ENCODE measurements at places on chromosomes 7 and 10. TPM values are rescaled to one million over a fixed set of nuclear protein-coding genes. Genes with fewer than 3 reads are reported as not detected.

DNA sequence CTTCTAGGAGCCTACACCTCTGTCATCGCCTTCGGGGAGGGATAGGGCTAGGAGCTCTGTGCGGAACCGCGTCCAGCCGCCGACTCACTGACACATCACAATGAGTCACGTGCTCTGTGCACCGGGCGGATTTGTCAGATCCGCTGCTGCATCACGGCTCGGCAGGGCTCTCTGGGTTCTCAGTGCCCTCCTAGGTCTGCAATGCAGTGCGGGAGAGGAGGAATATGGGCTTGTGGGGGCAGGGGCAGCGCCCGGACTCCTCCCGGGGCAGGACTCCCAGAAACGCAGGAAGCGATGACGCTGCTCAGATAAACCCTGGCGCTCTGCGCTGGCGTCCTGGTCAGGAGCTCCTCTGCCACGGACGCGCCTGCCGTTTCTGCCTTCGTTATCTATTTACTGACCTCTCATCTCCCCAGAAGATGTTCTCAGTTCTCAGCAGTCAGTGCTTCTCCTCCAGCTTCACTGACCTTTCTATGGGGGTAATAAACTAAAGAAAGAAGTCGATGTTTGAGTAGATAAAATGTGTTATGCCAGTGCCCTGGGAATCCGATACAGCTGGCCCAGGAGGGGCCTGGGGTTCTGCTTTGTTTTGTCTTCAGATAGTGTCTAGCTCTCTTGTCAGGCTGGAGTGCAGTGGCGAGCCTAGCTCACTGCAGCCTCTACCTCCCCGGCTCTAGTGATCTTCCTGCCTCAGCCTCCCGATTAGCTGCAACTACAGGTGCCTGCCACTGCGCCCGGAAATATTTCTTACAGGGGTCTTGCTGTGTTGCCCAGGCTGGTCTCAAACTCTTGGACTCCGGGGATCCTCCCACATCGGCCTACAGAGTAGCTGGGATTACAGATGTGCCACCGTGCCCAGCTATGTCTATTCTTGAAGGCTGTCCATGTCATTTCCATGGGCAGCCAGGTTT is 22.8 kb upstream of the ITGB1 start:
- peak; percentile 93 for DNase-seq

- DNase-seq: no peak
These were observed 76.4 kb upstream of the UCN3 start for GRCh38 chr10:5288359-5288758.

Gene WIPF3
- 4.9 TPM for total RNA-seq

DNA sequence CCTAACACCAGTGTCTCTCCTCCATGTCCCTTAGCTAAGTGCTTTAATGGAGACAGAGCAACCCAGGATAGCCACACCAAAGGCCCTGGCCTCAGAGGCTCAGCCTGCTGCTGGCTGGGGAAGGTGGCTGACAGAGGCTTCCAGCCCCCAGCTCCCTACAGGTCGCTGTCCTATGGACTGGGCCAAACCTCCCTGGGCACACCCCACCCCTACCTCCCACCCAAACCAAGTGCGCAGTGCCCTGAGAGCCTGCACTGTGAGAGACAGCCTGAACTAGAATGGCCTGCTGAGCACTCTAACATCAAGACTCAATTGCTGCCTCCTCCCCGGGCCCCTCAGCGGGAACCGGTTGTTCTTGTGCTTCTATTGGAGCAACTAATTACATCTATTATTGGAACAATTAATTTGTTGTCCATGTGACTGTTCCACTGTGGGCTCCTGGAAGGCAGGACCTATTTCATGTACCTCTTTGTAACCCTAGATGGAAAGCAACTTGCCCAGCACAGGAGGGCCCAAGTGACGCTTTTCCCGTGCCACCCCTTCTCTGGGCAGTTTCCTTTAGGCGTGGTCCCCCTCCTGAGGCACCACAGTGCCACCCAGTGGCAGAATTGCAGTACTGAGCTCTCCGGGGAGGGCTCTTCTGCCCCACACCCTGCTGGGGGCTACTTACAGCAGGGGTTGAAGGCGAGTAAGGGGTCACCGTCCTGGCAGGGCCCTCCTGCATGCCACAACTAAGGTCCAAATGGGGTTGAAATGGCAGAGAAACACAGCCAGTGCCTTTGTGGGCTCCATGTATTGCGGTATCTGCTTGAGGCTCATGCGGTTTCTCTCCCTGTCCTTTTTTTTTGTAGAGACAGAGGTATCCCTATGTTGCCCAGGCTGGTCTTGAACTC is 63.7 kb upstream of the WAPL start:
- DNase-seq: peak; percentile 72

DNA sequence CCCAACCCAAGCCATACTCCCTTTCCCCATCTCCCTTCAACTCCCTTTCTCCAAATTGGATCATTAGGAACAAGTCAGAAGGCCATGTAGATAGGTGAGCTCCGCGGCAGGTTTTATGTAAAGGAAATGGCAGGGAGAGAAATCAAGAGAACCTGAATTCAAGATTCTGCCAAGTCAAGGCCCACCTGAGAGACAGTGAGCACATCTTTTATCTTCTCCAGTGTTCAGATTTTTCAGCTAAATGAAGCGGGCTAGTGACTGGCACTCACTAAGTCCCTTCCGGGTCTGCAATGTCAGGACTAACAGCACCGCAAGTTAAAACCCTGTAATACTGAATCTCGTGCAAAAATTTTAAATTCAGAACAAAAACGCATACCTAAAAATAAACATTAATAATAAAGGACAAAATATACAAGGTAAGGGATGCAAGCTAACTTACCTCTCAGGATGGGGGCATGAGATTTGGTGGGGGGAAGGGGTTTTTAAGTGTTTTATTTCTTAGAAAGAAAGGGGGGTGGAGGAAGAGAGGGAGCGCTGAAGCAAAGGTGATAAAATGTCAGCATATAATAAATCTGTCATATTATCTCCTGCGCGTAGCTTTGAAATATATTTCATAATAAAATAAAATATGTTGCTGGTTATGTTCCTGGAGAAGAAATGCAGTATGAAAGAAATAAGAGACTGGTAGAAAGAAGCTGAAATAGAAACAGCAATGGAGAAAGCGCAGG is 17.6 kb downstream of the TCAF1 start:
- DNase-seq: no peak

- no peak for DNase-seq
These were observed 320.8 kb downstream of the ADARB2 start for GRCh38 chr10:1416456-1417037.

DNA sequence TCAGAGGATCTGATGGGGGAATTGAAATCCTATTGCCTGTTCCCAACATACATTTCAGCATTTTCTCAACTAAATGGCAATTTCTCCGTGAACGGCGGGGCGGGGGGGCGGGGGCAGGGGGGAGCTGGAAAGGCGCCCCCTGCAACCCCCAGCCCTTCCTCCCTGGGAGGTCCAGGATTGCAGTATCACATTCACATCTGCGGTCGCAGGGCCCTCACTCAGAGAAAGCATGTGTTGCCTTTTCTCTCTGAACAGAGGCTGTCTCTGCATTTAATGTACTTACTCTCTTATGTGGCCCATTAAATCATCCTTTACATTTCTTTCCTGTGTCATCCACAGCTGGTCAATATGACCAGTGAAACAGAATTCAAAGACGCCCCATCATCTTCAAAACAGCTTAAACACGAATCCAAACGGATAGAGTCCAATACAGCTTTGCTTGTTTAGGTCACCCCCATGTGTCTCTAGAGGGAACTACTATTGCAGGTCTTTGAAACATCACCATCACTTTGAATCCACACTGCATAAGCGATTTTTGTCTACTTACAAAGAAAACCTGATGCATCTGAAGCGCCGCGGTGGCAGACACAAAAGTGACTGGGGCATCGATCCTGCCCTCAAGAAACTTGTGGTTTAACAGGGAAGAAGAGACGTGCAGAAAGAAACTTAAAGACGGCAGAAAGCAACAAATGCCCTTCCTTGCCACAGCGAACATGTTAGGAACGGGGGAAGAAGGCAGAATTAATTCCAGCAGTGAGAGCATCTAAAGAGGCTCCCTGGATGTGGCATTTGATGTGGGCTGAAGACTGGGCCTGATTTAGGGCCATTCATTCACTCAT is 17.0 kb upstream of the ECHDC3 start:
- DNase-seq: peak; percentile 42

- DNase-seq: no peak
These were observed 74.8 kb downstream of the HIPK2 start for GRCh38 chr7:139702811-139703486.

Gene TLL2
- total RNA-seq: 0.44 TPM

GRCh38 chr10:26488344-26488743 is 50.2 kb downstream of the APBB1IP start:
- DNase-seq: peak; percentile 4

- DNase-seq: no peak
These were observed 6.2 kb upstream of the STARD3NL start for GRCh38 chr7:38171623-38172391.

Gene NEUROD6
- total RNA-seq: not detected

Gene ITIH5
- total RNA-seq: 2.0 TPM

Gene CTAGE4
- total RNA-seq: 20.0 TPM

Data from Calu3 (cell line).